ENCODE measurements at places on chromosomes 6 and 20. TPM values are rescaled to one million over a fixed set of nuclear protein-coding genes. Genes with fewer than 3 reads are reported as not detected.

Gene MUC21
- polyA plus RNA-seq: not detected

Gene SLC26A8
- 0.27 TPM for polyA plus RNA-seq

- DNase-seq: no peak
Observed at GRCh38 chr6:33994472-33995308, 151.2 kb downstream of the GRM4 start.

- no peak for DNase-seq
Observed at GRCh38 chr6:37648465-37649330, 49.0 kb downstream of the MDGA1 start.
